Pulmonary artery endothelial cell (primary cell): ENCODE measurements at places on chromosomes 1 and 21.

- DNase-seq = no peak
Observed at GRCh38 chr1:183806675-183807074, 1.8 kb downstream of the RGL1 start.

DNA sequence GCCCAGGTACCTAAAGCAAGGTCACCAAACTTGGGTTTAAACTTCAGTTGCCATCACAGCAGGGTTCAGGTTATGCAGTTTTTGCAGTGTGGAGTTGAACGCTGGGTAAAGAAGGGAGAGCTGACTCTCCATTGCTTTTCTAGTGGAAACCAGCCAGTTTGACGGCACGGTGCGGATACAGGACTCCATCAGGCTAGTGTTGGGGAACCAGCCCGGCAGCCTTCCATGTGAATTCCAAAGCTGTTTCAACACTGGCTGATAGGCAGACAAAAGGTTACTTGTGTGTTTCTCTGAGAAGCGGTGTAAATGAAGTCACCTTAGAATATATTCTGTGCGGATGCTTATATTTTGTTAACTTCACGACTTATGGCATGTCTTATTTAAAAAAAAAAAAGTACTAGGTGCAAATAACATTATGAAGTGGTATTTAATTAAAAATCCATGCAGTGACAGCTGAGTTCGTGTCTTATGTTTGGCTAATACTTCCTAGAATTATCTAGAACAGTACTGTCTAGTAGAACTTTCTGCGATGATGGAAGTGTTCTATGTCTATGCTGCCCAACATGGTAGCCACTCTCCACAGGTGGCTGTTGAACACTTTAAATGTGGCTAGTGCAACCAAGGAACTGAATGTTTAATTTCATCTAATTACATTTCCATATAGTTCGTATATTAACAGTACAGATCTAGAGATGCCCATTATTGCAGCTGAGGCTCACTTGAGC is 29.9 kb upstream of the RCAN3 start:
- no peak for DNase-seq

DNA sequence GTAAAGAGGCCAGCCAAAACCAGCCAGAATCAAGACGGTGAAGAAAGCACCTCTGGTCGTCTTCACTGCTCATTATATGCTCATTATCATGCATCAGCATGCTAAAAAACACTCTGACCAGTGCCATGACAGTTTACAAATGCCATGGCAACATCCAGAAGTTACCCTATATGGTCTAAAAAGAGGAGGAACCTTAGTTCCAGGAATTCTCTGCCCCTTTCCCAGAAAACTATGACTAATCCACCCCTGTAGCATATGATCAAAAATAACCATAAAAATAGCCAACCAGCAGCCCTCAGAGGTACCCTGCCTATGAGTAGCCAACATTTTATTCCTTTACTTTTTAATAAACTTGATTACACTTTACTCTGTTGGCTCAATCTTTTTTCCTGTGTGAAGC is 34.2 kb upstream of the PBX1 start:
- DNase-seq = no peak

DNA sequence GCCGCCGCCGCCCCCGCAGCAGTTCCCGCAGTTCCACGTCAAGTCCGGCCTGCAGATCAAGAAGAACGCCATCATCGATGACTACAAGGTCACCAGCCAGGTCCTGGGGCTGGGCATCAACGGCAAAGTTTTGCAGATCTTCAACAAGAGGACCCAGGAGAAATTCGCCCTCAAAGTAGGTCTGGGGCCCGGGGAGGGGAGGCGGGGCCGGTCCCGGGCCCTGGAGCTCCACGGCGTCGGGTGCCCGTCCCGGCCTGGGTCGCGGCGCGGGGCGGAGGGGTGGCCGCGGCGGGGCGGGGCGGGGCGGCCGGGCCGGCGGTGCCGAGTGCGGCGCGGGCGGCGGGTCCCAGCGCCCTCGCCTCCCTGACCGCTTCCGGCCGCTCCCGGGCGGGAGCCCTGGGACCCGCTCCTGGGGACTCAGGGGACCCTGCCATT is 646 bp downstream of the MAPKAPK2 start:
- no peak for DNase-seq

GRCh38 chr21:38984568-38984967 is 178.8 kb downstream of the ETS2 start:
- DNase-seq = no peak

GRCh38 chr1:19377812-19378718 is 65.9 kb downstream of the SLC66A1 start:
- DNase-seq = no peak

GRCh38 chr21:27595716-27596115 is 628.8 kb upstream of the ADAMTS5 start:
- DNase-seq = no peak

DNA sequence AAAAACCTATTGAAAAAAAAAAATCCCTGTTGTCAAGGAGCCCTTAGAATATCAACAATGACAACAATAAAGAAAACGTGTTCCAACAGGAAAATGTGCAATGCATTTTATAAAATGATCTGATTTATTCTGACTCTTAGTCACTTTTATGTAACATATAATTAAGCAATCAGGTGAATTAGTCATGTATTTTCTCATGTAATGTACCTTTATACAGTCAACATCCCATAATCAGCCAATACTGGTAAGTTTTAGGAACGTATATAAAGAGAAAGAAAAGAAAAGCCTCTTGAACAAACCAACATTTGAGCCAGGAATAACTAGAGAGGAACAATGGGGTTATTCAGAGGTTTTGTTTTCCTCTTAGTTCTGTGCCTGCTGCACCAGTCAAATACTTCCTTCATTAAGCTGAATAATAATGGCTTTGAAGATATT is at the start of gene CLCA4:
TSS of gene CLCA4 (plus strand) at position 292 of the 435 bp plus-strand sequence. CDS start at position 334, 42 bp downstream.
- DNase-seq = no peak

- no peak for DNase-seq
Observed at GRCh38 chr1:12629511-12629956, 11.5 kb upstream of the DHRS3 start.

DNA sequence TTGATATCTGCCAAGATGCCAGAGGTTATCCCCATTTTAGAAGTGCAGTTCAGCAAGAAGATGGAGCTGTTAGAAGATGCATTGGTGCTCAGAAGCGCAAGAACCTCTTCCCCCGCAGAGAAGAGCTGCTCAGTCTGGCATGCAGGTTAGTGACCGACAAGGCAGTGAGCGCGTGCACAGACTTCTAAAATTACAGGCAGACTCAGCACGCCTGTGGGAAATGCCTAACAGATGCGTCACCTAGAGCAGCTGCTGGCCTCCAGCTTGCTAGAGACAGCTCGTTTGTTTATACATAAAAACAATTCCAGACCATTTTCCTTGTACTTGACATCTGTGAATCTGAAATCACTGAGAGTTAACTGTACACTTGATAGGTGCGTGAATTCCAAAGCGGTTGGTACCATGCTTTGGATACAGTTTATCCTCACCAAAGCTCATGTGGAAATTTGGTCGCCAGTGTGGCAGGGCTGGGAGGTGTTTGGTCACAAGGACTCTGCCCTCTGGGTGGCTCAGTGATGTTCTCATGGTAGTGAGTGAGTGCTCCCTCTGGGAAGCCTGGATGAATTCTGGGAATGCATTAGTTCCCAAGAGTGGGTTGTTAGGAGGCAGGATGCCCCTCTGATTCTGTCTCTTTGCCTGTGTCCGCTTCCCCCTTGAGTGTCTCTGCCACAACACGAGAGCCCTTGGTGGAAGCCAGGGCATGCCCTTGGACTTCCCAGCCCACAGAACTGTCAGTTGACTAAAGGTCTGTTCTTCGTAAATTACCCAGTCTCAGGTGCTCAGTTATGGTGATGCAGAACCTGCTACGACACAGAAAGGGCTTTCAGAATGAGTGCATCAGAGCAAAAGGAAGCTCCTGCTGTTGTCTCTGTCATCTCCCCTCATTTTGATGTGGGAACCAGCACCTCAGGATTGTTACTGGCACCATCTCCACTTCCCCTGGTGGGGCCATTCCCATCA is 24.4 kb downstream of the SNAP47 start:
- peak; percentile 37 for DNase-seq

DNA sequence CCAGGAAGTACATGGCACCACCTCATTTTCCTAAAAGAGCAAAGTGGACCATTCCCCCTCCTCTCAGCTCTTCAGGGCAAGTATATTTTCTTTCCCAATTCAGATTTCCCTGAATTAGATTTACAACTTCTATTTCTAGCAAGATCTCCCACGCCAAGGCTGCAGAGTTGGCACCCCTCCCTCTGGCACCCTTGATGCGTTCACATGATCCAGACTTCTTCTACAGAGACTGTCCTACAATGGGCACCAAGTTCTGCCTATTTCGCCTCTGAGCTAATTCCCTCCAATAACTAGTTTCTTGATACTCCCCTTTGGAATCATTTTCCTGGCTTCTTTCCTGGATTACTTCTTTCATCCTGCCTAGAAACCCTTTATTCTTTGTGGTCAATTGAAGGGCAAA is 122.0 kb downstream of the CDC7 start:
- no peak for DNase-seq

DNA sequence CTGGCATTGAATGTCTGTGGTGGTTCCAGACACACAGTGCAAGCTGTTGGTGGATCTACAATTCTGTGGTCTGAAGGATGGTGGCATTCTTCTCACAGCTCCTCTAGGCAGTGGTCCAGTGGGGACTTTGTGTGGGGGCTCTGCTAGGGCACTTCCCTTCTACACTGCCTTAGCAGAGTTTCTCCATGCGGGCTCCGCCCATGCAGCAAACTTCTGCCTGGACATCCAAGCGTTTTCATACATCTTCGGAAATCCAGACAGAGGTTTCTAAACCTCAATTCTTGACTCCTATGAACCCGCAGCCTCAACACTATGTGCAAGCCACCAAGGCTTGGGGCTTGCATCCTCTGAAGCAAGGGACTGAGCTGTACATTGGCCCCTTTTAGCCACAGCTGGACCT is 43.0 kb downstream of the RGS18 start:
- DNase-seq = no peak

GRCh38 chr1:235736263-235736662 is 86.7 kb upstream of the GNG4 start:
- no peak for DNase-seq

- no peak for DNase-seq
Observed at GRCh38 chr1:205505791-205506190, 1.3 kb downstream of the CDK18 start.

DNA sequence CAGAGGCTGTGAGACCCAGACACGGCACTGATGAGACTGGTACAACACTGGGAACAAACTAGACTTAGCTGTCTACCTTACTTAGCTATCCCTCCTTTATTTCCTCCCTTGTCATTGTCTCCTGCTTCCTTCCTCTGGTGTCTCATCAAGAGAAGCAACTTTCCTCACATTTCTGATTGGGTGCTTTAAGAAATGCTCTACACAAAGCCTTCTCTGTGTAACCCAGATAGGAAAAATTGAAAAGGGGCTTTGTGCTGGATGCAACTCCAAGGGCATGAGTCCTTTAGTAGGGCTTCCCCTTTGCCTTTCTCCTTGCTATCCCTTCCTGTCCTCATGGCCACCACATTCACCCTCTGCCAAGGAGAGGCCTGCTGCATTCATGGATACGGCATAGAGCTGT is 274.5 kb downstream of the VAV3 start:
- DNase-seq = no peak

GRCh38 chr1:240562111-240562590 is 49.8 kb downstream of the GREM2 start:
- DNase-seq = no peak

DNA sequence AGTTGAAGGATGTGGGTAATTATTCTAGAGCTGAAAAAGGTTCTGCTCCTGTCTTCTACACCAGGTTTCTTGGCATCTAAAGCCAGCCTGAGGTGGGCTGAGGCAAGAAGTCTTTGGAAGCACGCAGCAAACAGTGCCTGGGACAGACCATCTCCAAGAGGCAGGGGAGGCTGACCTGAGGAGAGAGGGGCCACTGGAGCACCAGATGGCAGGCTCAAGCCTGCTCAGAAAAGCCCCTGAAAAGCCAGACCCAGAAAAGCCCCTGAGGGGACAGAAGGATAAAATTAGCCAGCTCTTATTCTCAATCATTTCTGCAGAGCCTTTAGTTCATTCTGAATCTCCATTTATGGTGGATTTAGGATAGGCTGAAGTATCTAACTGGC is 17.1 kb downstream of the FCRL4 start:
- DNase-seq = no peak

DNA sequence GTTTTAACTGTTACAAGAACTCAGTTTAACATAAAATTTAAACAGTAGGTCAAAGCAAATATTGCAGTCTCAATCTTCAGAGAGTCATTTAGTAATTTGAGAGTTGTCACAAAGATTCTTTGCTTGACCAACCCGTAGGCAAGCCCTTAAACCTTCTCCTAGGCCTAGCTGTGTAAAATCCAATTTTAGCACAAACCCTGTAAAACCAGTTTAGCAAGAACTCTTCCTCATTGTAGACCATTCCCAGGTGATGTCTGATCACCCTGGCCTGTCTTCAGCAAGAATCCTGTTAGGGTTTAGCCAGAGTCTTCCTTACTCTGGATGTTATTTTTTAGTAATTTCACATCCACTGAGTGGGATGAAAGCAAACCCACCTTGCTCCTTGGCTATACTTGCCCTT is 30.1 kb downstream of the LRIG2 start:
- DNase-seq = no peak

GRCh38 chr21:25717491-25718147 is 17.1 kb downstream of the ATP5PF start:
- DNase-seq = no peak

- DNase-seq = no peak
Observed at GRCh38 chr1:66867501-66867900, 57.2 kb downstream of the DNAI4 start.

- DNase-seq = no peak
Observed at GRCh38 chr1:39525366-39526165, 34.1 kb downstream of the BMP8A start.

GRCh38 chr1:168112673-168113305 is 23.9 kb downstream of the GPR161 start:
- DNase-seq = peak; percentile 53

DNA sequence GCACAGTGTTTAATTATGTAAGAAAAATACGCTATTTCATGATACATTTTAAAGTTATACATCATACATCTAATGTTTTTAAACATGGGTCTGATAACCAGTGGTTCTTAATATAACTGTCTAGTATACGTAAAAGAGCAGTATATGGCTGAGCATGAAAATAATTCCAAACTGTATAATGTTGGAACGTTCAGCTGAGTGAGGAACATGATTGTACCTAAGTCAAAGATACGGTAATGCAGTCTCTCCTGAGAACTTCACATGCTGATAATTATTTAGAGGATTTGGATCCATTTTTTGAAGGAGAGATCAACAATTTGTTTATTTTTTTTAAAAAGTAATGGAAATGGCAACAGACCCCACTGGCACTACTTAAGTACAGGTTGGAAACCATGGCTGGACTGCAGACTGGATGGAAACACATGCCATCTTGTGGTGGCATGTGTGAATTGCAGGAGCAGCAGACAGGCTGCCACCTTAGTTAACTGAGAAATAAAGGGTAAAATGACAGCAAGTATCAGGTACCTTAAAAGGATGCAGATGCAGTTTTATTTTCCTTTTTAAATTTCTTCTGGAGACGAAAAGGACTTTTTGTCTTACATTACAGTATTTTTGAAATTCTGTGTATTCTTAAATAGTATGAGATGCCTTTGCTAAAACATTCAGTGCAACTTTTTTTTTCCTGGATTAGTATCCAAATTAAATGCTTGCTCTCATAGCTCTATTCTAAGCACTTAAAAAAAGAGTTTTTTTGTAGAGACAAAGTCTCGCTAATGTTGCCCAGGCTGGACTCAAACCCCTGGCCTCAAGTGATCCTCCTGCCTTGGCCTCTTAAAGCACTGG is 73.8 kb downstream of the MTR start:
- DNase-seq = peak; percentile 44
